Lung microvascular endothelial cell (primary cell): ENCODE measurements at places on chromosomes 7 and 10.
A peak's percentile ranks its signal among the peaks of the same experiment; 100 is the strongest.

GRCh38 chr7:22801912-22802311 is 20.7 kb downstream of the TOMM7 start:
- no peak for DNase-seq

DNA sequence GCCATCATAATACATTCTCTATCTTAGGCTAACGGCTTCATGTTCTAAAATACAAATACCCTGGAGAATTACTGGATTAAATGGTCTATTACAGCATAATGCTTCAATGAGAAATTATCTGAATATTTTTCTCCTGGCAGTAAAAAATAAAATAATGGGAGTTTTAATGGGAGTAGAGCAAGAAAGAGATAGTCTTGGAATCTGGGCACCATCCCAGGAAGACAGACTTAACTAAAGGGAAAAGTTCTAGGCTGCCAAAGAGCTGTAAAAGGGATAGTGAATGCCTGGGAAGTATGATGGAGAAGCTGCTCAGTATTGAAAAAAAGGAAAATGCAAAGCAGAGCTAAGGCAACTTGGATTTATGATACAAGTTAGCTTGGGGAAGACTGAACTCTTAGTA is 12.1 kb upstream of the SYPL1 start:
- no peak for DNase-seq

- DNase-seq, result no peak
Measured at GRCh38 chr7:4461531-4461930, 220.6 kb upstream of the FOXK1 start.

DNA sequence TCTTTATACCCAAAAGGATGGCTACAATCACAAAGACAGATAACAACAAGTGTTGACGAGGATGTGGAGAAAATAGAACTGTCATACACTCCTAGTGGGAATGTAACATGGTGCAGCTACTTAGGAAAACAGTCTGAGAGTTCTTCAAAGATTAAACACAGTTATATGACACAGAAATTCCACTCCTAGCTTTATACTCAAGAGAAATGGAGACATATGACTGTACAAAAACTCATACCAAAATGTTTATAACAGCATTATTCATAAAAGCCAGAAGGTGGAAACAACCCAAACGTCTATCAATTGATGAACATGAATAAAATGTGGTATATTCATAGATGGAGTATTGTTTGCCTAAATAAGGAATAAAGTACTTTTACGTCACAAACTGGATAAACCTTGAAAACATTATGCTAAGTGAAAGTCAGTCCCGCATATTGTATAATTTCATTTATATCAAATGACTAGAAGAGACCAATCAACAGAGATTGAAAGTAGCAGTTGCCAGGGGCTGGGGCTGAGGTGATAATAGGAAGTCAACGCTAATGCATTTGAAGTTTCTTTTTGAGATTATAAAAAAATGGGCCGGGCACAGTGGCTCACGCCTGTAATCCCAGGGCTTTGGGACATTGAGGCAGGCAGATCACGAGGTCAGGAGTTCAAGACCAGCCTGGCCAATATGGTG is 61.6 kb upstream of the SRPK2 start:
- DNase-seq, result no peak

DNA sequence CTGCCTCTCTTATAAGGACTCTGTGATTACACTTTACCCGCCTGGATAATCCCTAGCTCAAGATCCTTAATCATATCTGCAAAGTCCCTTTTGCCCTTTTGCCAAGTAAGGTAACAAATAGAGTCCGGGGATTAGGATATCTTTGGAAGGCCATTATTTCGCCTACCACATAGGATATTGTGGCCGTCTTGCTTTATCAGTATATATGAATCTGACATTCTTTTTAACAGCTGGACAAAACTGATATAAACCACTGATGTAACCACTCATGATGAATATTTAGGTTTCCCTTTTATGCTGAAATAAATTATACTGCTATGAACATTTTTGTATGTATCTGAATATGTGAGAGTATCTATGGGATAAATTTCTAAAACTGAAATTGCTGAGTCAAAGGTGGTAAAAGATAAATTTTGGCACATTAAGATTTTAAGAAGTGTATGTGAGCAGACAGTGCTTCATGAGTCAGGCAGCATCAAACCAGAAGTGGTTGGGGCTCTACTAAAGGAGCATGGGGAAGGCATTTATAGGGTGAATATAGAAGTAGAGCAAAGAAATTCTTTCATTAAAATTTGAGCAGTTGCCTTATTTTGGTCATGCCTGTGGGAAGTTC is 44.7 kb downstream of the AVL9 start:
- DNase-seq, result no peak

- DNase-seq, result peak; percentile 31
Measured at GRCh38 chr7:77738871-77739270, 42.6 kb downstream of the RSBN1L start.

DNA sequence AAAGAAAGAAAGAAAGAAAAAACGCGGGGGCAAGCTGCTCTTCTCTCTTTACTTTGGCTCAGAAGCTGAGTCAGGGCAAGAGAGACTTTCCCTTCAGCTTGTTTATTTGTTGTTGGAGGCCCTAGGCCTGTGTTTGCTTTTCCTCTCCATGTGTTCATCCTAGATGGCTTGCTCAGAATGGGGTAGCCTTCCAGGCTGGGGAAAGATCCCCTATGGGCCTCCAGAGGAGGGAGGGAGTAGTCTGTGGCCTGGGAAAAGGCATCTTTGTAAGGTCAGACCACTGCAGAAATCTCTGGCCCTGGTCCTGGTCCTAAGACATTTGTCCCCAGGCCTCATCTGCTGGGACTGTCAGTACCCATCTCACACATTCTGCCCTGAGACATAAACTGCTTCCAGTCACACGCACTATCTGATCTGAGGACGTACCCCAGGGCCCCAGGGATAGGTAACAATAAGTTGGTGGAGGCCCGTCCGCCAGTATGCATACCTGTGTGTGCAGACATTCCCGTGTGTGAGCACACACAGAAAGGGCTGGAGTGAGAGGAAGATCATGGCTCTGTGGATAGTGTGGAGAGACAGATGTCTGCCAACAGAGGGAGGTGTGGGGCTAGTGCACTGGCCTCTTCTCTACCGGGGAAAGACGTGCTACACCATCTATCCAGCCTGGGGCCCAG is 4.9 kb upstream of the SCD start:
- DNase-seq, result peak; percentile 80

DNA sequence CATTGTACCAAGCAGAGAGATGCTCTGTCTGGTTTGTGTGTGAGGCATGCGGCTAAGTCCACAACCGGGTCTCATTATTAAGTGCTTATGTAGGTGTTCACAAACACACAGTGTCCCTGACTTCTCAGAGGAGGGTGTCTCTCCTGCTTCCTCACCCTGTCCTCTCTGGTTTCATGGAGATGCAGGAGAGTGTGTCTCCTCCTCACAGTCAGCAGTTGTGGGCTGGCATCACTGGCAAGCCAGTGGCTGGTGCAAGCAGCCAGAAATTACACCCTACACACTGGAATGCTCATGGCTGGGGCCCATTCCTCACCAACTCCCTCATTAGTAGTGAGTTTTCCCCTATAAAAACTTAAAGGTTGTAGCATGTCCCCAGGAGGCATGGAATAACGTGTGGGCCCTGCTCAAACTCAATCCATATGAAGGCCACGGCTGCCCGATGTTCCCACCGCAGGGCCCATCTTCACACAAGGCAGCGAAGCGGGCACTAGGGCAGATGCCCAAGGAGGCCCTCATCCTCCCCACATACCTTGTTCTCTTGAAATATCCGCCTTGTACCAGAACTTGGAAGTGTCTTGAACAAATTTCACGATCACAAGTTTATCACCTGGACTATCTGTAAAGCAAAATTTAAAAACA is 280.1 kb downstream of the TNS3 start:
- no peak for DNase-seq

DNA sequence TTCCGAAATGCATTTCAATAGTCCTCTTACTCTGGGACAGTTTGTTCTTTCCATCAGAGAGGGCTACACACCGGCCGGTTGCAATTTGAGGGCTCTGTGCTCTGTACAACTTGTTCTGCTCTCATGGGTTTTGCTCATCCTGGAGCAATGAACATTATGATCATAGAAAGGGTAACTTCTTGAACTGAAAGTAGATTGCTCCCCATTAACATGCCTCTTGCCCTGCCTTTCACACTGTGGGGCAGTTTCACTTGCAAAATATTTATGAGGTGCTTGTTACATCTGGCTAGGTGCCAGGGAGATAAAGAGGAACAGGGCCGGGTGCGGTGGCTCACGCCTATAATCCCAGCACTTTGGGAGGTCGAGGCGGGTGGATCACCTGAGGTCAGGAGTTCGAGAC is 97.3 kb upstream of the MPP7 start:
- DNase-seq, result no peak

- DNase-seq, result no peak
Measured at GRCh38 chr7:158167373-158167772, 420.2 kb downstream of the PTPRN2 start.

GRCh38 chr7:71144963-71145362 is 13.0 kb downstream of the GALNT17 start:
- DNase-seq, result no peak

GRCh38 chr10:19788075-19788686 is 28.1 kb upstream of the PLXDC2 start:
- DNase-seq, result peak; percentile 49

DNA sequence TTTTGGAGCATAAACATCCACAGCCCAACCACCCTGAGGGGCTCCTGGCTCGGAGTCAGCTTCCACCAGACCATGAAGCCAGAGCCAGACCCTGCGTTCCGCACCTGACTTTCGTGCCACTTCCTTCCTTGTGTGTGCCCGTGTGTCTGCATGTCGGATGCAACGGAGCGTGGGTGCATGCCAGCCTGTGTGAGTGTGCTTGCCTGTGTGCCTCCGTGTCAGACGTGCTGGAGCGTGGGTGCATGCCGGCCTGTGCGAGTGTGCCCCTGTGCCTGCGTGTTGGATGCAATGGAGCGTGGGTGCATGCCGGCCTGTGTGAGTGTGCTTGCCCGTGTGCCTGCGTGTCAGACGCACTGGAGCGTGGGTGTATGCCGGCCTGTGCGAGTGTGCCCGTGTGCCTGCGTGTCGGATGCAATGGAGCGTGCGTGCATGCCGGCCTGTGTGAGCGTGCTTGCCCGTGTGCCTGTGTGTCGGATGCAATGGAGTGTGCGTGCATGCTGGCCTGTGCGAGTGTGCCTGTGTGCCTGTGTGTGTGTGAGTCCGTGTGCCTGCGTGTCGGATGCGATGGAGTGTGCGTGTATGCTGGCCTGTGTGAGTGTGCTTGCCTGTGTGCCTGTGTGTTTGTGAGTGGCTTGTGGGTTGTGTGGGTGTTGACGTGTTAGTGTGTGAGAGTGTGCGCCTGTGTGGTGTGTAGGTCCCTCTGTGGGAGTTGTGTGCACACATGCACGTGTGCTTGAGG is 28.1 kb upstream of the KNDC1 start:
- DNase-seq, result no peak

DNA sequence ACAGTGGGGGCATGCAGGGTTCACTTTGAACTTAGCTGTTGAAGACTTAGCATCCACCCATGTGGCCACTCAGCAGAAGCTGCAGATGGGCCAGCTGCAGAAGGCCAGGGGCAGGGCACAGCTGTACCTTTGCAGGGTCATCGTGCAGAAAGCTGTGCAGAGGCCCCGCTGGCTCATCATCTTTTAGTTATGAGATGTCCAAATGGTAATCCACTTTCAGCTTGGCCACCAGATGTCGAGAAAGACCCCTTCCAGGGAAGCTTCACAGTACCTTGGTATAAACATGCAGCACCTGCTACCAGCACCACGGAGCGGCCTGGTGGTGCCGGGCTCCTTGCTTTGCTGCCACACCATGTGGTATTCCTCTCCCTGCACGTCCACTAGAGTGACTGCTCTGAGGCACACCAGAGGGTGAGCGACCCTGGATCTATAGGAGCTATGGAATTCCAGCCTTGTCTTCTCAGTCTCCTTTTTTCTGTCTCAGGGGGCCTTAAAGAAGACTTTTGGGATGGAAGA is 74.2 kb upstream of the LAMB4 start:
- DNase-seq, result no peak

- no peak for DNase-seq
Measured at GRCh38 chr10:100623521-100624230, 87.9 kb downstream of the HIF1AN start.

GRCh38 chr7:86499986-86500385 is 143.7 kb upstream of the GRM3 start:
- no peak for DNase-seq

DNA sequence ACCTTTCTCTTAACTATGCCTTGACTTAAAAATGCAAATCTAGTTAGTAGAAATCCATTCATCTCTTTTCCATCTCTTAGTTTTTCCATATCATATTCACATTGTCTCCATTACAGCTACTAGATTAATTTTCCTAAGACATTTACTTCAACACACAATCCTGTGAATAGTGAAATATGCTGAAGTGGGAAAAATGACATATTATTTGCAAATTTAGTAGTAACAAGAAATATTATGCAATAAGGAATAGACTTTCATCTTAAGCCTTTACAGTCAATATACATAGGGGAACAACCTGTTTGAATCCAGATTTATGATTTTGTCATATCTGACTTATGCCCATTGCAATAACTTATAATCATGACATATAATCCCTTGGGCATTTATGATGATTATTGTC is 277.0 kb upstream of the IMMP2L start:
- no peak for DNase-seq

GRCh38 chr10:75505840-75506506 is 74.5 kb downstream of the LRMDA start:
- DNase-seq, result no peak

DNA sequence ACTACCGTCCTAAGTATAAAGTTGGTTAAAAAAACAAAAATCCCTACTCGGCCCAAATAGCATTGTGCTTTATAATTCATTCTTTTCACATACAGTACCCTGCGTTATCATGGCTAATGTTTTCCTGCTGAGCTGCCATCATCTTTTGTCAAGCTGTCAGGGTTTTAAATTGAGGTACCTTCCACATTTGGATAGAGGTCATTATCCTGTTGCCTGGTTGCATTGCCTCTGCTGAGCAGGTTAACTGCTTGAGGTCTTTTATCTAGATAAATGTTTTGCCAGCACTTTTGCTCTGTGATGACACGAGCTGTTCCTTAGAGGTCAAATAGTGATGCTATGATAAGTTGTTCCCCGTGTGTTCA is 94.4 kb upstream of the FZD1 start:
- DNase-seq, result no peak

DNA sequence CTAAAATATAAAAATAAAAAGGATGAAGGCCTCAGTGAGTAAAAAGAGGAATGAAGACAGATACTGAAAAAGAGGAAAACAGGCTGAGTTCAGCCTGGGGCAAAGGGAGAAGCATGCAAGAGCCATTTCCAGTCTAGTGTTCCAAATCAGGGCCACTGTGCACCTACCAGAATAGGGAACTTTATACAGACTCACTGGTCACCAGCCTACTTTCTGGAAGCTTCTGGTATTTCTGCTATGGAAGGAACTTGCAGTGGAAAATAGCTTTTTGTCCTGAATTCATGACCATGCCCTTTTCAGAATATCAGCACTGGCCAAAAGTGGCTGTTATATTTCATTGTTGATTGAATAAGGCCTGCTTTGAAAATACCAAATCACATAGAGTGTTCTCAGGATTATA is 28.8 kb downstream of the ABRAXAS2 start:
- no peak for DNase-seq

DNA sequence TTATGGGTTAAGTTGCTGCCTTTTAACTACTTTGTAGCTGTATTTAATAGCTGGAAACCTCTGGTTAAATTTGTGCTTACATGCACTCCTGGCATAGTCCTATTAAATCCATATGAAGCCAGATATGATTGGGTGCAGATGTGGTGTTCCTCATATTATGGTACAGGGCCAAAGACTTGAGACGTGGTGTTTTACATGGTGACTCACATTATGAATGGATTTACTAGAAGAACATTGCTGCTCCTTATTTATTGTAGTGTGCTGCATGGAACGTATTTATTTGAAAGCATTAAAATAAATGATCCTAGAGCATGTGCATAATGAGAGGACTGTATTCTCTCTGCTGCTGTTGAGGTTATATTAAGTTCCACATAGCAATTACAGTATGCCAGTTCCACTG is 224.1 kb downstream of the SLC25A13 start:
- no peak for DNase-seq
